ENCODE measurements at places on chromosomes 12 and 14. TPM values are rescaled to one million over a fixed set of nuclear protein-coding genes. Genes with fewer than 3 reads are reported as not detected.

Gene RASSF8
- 10.9 TPM for polyA plus RNA-seq

Gene TEP1
- polyA plus RNA-seq = 12.5 TPM

Gene TAS2R20
- polyA plus RNA-seq = 0.43 TPM

Gene MAP3K9
- polyA plus RNA-seq = 7.2 TPM

Gene ANO2
- polyA plus RNA-seq = 0.14 TPM

Gene CLEC2A
- 0.88 TPM for polyA plus RNA-seq

Gene KRT82
- not detected for polyA plus RNA-seq

Gene CLEC12A
- not detected for polyA plus RNA-seq

Gene DHRS2
- 0.20 TPM for polyA plus RNA-seq

Gene RNASE12
- not detected for polyA plus RNA-seq

Gene LRIG3
- polyA plus RNA-seq = 30.9 TPM
